ENCODE measurements at places on chromosomes 7 and 10. TPM values are rescaled to one million over a fixed set of nuclear protein-coding genes. Genes with fewer than 3 reads are reported as not detected.
A peak's percentile ranks its signal among the peaks of the same experiment; 100 is the strongest.

DNA sequence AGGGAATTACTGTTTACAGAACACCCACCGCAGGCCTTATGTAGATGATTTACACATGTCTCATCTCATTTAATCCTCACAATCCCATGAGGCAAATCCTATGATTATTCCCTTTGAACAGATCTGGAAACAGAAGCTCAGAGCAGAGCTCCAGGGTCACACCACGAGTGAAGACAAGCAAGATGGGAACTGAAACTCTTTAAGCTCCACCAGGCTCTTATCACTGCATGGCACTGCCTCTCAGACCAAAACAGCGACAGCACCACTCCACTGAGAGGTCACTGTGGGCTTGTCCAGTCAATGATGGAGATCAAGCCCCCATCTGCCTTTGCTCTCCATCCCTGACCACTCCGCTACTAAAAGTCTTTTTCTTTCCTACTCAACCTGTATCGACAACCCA lies 5.9 kb downstream of the GRID1 start:
- no peak for DNase-seq

The RELN gene
- polyA plus RNA-seq: 18.3 TPM

GRCh38 chr10:45160271-45160670 lies 155.1 kb downstream of the OR13A1 start:
- no peak for DNase-seq

- DNase-seq: peak; percentile 47
These were observed 88.1 kb upstream of the KMT2C start for GRCh38 chr7:152523916-152524315.

The TEX47 gene
- not detected for polyA plus RNA-seq

GRCh38 chr7:130648580-130648979 lies 20.0 kb downstream of the COPG2 start:
- no peak for DNase-seq

The NRG3 gene
- polyA plus RNA-seq: 1.0 TPM

The WDFY4 gene
- polyA plus RNA-seq: 5.6 TPM

- DNase-seq: no peak
These were observed 150.5 kb upstream of the IGFBP3 start for GRCh38 chr7:46071601-46072000.

DNA sequence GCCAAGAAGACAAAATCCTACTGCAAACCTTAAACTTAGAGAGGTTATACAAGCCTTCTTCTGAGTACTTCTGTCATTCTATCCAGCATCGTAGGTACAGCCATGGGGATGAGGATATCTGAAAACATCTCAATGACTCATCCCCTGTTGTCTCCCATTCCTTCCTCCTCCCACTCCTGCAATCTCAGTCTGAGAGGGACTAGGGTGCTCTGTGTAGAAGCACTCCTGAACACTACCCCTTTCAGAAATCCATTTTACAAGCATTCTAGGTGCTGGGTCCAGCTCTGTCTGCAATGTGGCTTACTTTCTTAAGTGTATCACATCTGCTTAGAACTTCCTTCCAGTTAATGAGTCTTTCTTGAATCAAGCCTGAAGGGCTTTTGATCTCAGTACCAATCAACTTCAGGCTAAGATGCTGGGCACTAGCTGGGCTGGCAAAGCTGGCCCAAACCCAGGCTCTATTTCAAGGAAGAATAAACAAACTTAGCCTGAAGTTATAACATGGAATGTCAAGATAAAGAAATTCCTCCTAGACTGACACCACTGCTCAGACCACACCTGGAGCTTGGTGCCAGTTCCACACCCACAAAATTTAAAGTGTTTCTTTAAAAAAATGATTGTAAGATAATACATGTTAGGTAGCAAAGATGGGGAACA lies 270.3 kb upstream of the AOAH start:
- DNase-seq: no peak

The CLEC2L gene
- polyA plus RNA-seq: 0.20 TPM

The SUGCT gene
- 2.5 TPM for polyA plus RNA-seq

The CLDN4 gene
- polyA plus RNA-seq: 71.1 TPM

DNA sequence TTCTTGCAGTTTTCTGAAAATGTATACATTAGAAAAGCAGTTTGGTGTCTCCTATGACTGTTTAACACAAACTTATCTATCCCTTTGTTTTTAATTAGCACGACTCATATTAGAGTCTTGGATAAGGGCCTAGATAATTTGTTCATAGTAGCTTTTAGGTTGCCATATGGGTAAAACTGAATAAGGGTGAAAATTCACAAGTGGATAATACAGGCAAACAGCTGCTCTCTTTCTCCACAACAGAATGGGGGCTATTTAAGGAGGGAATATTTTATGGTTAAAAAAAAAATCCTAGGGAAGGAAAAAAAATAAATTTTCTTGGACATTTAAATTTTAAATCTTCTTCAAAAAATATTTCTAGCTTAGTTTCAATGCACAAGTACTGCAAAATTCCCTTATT lies 1416.1 kb downstream of the GATA3 start:
- DNase-seq: no peak

DNA sequence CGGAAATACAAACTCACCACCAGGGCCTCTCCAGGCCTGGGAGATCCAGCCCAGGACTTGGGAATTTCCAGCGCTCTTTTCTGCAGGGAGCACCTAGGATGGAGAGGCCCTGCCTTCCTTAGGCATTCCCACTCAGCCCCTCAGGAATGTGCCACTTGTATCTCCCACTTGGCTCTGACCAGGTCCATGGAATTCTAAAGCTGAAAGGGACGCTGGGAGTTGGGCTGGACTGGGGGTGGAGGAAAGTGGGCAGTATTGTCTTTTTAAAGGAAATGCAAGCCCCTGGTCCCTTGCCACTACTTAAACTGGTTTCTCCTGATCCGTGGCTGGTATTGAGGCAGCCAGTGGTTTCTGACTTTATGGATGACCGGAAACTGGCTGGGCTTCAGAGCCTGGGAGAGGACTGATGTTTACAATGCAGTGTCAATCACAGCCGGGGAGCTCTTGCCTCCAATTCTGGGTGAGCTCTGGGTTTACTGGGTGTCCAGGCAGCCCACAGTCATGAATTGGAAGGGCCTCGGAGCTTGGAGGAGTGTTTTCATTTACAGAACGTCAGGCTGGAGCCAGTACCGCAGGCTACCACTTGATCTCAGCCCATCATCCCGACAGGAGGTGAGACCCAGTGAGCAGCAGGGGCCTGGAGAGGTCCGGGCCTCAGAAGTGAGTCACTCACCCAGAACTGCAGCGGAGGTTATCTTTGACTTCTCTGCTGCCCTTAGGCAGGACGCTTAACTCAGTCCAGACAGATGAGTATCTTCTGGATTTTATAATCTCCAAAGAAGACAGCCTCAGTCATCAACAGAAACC lies 27.3 kb downstream of the AGAP3 start:
- no peak for DNase-seq

The PRPS1L1 gene
- not detected for polyA plus RNA-seq

GRCh38 chr7:91929463-91929862 lies 11.2 kb upstream of the AKAP9 start:
- no peak for DNase-seq

The FAM25C gene
- not detected for polyA plus RNA-seq

The EBLN1 gene
- polyA plus RNA-seq: not detected

The KCNH2 gene
- polyA plus RNA-seq: 4.3 TPM

DNA sequence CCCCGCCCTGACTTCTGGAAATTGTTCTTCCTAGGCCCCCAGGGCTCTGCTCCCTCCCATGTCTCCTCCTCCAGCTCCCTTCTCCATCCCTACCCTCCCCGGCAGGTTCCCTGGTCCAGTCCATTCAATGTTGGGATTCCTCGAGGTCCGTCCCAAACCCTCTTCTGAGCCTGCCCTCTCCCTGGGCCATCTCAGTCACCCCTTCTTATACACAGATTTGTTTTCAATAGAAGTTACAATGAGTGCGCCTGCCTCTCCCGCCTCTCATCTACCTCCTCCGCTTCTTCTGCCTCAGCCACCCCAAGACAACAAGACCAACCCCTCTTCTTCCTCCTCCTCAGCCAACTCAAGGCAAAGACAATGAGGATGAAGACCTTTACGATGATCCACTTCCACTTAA lies 67.9 kb downstream of the OAT start:
- DNase-seq: no peak

GRCh38 chr10:77819210-77820112 lies 107.1 kb downstream of the DLG5 start:
- no peak for DNase-seq

- DNase-seq: no peak
These were observed 138.8 kb downstream of the CFAP58 start for GRCh38 chr10:104492329-104492940.

DNA sequence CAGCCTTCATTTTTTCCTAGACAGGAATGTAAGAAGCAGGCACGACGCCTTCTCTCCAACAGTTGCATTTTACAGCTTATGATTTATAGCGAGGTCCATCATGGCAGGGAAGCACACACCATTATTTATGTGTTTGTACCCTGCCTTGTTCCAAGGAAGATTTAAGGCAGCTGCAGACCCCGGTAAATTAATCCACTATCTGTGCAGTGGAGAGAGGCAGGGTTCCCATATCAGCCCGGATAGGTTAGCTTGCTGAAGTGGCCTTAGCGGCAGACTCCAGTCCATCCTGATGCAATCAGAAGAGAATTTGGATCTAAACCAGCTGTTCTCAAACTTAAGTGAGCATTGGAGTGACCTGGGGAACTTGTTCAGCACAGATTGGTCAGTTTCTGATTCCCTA lies 359.4 kb downstream of the GALNT17 start:
- DNase-seq: no peak

GRCh38 chr10:7153750-7154149 lies 257.1 kb downstream of the SFMBT2 start:
- DNase-seq: no peak

The CPA1 gene
- 1.3 TPM for polyA plus RNA-seq

The MLXIPL gene
- 3.5 TPM for polyA plus RNA-seq

DNA sequence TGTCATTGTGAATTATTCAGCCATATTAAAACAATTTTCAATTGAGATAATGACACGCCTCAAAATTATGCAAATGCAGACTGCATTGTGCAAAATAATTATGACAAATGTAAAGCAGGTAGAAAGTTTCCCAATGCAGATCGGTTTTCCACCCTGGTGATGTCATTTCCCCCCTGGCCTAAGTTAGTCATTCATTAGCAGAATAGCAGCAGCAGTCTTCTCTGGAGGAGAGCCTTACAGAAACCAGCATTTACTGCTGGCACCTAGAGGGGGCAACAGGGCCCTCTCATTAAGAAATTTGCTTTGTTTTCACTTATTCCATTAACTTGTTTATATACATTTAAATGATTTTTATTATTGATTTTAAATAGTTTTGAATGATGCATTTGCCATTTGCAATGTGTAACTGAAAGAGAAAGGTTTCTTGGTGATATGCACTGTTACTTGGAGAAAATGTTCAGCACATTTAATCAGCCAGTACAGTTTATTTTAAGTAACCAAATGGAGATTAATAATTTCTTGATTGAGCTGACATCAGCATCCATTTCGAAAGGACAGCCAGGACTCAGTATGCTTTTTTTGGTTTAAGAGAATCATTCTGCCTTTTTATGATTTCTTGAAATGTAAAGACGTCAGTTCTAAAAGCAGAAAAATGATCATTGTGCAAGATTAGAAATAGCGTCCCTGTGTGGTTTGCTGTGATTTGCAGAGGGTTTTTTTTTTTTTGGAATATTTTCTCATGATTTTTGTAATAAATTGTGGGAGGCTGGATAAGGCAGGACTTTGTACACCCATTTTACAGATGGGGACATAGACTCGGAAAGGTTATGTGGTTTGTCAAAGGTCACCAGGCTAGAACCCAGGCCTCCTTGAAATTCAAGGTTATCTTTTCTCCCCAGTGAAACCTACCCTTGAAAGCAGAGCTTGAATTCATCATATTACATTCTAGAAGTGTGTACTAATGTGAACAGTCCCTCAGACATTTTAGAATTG lies 3.5 kb downstream of the ARID5B start:
- DNase-seq: no peak

DNA sequence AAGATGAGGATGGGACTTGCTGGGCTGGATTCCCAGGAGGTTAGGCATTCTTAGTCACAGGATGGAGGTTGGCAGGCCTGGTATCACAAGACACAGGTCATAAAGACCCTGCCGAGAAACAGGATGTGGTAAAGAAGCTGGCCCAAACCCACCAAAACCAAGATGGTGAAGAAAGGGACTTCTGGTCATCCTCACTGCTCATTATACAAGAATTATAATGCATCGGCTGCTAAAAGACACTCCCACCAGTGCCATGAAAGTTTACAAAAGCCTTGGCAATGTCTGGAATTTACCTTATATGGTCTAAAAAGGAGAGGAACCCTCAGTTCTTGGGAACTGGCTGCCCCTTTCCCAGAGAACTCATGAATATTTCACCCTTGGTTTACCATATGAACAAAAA lies 345.5 kb upstream of the POM121L12 start:
- DNase-seq: no peak

The OR6V1 gene
- not detected for polyA plus RNA-seq

- DNase-seq: no peak
These were observed 16.8 kb upstream of the GPR15LG start for GRCh38 chr10:84156768-84157167.

- DNase-seq: no peak
These were observed 55.2 kb downstream of the TACC2 start for GRCh38 chr10:122044045-122044661.

The CREB5 gene
- 15.9 TPM for polyA plus RNA-seq

The VIPR2 gene
- 0.80 TPM for polyA plus RNA-seq

The ITPRID1 gene
- not detected for polyA plus RNA-seq

DNA sequence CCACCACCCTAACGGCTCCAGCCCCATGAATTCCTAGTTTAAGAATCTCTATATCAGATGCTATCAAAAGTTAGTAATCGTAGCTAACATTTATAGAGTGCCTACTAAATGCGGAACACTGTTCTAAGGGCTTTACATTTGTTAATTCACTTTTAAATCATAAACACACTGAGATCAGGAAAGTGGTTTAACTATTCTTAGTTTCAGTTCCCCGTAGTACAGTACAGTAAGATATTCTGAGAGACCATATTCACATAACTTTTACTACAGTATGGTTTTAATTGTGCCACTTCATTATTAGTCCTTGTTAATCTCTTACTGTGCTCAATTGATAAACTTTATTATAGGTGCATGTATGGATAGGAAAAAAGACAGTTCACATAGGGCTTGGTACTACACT lies 22.5 kb downstream of the SYPL1 start:
- DNase-seq: no peak

- no peak for DNase-seq
These were observed 229.0 kb downstream of the PRPF18 start for GRCh38 chr10:13815756-13816155.

The HOXA6 gene
- polyA plus RNA-seq: 16.2 TPM

DNA sequence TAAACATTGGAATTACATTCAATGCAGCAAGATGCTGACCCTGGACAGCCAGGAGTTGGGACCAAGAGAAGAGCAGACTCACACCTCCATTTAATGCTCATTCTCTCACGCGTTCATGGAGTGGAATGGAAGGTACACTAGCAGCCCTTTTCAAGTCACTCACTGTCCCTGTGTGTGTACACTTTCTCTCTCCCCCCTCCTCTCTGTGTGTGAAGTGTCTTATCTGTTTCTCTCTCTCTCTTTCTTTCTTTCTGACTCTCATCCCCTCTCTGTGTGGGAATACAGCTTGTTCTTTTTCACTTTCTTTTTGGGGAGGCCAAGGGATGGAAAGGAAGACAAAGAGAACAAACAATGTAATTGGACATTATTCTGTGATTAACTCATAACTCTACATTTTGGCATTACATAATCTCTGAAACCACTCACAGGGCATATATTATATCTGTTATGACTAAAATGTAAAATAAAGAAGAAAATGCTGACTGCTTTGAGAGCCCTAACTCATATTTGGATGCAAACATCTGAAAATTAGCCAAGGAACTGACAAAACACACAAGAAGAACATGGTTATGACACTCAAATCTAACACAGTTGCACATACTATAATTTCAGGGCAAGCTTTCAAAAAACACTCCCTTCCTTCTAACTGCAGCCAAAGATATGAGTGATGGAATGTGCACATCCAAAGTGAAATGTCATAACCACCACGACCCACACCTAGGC lies 188.8 kb downstream of the PARD3 start:
- DNase-seq: peak; percentile 77

- DNase-seq: no peak
These were observed 12.3 kb downstream of the EGFR start for GRCh38 chr7:55031075-55031474.
